ENCODE measurements at places on chromosomes 7 and 10.

DNA sequence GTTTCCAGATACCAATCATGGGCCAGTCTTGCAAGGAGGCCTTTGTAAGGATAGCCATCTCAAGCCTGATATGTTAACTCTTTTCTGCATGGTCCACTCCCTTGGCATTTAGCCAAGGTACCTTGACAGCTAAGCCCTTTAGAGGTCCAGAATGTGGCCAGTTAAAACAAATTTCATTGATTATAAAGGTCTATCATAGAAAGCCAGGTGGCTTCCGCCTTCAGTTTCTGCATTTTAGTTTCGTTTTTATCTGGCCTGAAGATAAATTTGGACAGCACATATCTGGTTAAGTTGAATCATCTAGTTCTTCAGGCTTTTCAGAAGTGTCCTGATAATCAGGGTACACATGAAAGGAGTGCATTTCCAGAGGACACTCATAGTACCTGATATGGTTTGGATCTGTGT lies 30.7 kb downstream of the ANKIB1 start:
- no peak for DNase-seq

- DNase-seq, result no peak
These were observed 116.2 kb downstream of the CDH23 start for GRCh38 chr10:71512761-71513539.

GRCh38 chr7:126805351-126805750 lies 447.4 kb downstream of the GRM8 start:
- DNase-seq, result no peak

DNA sequence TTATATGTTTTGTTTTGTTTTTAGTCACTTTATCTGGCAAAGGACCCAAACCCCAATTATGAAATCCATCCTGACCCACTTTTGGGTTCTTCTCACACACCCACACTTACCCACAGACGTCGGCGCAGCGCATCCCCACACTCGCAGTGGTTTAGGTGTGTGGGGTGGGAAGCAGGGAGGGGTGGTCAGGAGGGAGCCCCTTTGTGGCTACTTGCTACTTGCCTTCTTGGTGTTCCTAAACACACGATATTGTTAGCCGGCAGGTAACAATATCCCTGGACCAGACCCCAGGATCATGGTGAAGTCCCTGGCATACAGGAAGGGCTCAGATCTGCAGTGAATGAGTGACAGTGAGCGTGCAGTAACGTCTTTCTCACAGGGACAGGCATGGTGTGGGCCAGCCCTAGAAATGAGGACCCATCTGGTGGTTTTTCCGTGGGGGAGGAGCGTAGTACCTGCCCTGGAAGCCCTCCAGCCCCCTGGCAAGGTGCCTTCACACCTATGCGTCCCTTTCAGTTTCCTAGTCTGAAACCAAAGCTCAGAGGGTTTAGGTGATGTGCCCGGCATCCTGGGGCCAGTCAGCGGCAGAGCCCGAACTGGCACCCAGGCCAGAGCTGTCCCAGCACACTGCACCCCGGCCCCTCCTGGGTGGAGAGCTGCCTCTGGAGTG lies 4.4 kb downstream of the SPOCK2 start:
- DNase-seq, result no peak

DNA sequence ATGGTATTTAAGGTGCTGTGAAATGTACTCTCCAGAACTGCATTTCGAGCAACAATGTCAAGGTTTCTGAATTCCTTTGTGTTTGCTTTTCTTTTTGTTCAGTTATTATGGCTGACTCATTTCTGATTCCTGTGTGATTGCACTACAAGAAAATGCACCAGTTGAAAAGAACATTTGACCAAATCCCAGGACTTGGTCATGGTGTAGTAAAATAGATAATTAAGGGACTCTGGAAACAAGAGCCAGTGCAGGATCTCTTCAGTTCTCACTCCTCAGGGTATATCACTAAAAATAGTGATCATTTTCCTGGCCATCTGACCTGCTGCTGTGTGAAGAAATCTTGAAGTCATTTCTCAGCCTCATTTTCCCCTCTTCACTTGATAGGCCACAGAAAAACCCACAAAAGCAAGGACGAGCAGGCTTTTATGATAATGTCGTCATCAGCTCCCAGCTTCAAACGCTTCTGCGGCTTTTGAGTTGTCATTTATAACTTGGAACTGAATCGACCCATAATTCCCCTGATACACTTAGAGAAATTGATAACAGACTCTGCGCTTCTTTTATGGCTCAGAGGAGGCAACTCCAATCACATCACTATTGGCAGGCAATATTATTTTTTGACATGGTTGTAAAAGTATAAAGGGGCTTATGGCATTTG lies 274.7 kb downstream of the HDAC9 start:
- no peak for DNase-seq

Measured in stimulated activated CD4-positive, alpha-beta T cell treated with anti-CD3 and anti-CD28 coated beads, Interleukin-15, amount 100 ng/mL, for 48 hours (primary cell).